ENCODE measurements at places on chromosomes 7 and 10.

DNA sequence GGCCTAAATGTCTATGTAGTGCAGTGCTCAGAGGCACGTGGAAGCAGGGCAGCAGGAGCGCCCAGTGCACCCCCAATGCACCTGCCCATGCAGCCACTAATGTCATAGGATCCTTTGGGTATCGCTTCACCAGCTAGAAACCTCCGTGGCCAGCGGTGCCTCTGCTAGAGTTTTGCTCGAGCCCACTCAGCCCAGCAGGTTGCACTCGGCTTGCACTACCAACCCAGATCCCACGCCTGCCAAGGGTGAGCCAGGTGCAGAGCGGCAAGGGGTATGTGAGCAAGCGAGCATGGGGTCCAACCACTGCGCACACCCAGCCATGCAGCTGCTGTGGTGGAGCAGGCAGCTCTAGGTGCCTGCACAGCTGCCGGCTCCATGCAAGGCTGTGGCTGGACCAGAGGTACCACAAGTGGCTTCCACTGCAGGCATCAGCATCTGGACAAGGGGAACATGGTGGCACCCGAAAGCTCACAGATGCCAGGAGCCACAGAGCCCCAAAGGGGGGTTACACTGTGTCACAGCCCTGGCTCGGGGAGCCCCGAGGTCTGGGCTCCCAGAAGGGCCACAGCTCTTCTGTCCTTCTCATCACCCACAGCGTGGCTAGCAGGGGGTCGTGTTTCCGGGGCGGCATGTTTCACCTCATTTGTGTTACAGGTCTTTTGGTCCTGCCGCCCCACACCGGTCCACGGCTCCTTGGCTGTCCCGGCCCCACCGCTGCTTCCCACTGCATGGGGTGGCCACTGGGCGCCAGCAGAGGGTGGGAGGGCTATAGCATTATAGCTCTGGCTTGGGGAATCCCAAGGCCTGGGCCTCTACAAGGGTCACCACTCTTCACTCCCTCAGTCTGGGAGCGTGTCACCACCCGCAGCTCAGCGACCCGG is 2.3 kb upstream of the NCAPG2 start:
- DNase-seq, result no peak

GRCh38 chr7:16080131-16080530 is 341.2 kb downstream of the CRPPA start:
- DNase-seq, result no peak

DNA sequence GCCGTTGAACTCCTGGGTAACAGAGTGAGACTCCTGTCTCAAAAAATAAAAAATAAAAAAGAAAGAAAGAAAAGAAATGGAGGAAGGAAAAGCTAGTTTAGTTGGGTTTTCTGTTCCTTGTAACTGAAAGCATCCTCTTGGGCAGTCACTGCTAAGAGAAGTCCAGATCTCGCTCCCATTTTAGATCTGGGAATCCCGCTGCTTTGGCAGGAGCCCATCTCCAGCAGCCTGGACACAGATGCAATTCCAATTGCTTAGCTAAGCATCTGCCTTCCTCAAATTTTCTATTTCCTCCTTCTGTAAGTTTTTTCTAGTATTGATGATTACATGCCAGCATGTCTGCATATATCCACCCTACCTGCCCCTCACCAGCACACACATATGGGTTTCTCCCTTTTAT is 54.1 kb downstream of the DENND2A start:
- no peak for DNase-seq

- DNase-seq, result no peak
Measured at GRCh38 chr7:78037603-78038002, 239.0 kb downstream of the PHTF2 start.

DNA sequence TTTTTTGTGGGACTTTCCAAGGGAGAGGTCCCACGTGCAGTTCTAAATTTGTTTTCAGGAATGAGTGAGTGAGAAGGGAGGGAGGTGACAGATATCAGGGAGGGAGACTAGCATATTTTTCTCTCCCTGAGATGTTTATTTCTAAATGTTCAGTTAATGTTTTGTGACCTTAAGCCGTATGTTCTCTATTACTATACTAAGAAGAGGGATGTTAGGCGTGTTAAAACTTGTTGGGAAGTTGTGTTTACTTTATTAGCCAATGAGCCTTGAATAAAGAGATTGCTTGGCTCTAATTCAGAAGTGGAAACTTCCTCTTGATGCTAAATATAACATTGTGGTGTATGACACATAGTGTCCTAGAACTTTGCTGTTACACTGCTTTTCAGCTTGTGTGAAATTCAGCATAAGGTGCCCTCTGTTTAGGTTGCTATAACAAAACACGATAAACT is 37.3 kb downstream of the DNAH11 start:
- no peak for DNase-seq

GRCh38 chr10:70809726-70810125 is 6.0 kb upstream of the SGPL1 start:
- no peak for DNase-seq

GRCh38 chr7:138195151-138195571 is 118.9 kb downstream of the AKR1D1 start:
- no peak for DNase-seq

- no peak for DNase-seq
Measured at GRCh38 chr7:151089893-151090730, 3.8 kb downstream of the AGAP3 start.

- no peak for DNase-seq
Measured at GRCh38 chr7:43308913-43309705, 196.7 kb downstream of the HECW1 start.

- no peak for DNase-seq
Measured at GRCh38 chr7:40922316-40922670, 780.6 kb downstream of the INHBA start.

DNA sequence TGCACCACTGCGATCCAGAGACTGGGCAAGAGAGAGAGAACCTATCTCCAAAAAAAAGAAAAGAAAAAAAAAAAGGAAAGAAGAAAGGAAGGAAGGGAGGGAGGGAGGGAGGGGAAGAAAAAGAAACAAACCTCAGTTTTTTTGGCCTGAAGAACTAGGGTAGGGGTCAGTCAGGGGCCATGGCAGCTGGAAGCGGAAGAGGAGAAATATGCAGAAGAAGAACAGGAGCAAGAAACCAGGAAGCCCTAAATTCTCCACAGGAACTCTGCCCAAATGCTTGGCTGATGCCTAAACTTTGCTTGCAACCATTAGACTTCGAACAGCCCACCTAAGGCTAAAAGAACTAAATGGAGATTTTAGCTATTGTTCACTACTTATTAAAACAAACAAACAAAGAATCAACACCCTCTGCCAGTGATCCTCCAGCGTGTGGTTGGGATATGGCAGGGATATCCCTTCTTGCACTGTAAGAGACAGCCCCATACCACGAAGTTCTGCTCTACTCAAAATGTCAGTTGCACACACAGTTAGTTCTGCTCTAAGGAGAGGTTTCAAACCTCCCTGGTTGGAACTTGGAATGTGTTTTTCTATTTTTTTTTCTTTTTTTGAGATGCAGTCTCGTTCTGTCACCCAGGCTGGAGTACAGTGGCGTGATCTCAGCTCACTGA is 139.5 kb downstream of the FAM107B start:
- no peak for DNase-seq

DNA sequence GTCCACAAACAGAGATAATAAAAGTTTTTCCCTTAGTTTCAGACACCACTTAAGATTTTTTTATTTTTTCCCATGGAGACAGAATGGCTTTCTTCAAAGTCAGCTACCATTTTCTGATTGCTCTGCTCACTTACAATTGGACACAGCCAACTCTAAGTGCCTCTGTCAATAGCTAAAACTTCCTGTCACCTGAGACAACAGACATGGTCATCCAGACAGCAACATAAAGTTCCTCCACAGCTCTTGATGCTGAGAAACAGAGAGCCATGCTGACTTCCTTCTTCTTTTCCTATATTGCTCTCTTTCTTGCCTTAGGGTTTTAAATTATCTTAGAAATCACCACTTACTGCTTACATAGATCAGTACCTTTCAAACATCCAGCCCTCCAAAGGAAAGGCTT is 12.0 kb downstream of the ZNF800 start:
- DNase-seq, result no peak

DNA sequence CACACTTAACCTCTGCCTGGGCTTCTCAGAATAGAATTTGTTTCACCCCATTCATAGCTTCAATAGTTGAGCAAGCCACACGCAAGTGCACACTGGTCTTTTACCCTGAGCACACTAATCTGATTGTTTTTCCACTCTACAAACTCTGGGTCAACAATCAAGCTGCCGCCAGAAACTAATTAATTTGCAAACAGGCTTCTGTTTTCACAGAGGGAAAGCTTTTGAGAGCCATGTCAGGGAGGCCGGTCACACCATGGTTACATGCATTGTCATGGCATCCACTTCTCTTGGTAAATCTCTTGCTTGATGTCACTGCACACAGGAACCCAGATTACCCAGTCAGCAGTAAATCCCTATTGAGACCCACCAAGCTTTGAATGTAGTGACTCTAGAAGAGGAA is 154.2 kb downstream of the SEMA3A start:
- DNase-seq, result no peak

GRCh38 chr7:94710256-94710655 is 54.3 kb upstream of the SGCE start:
- DNase-seq, result no peak

DNA sequence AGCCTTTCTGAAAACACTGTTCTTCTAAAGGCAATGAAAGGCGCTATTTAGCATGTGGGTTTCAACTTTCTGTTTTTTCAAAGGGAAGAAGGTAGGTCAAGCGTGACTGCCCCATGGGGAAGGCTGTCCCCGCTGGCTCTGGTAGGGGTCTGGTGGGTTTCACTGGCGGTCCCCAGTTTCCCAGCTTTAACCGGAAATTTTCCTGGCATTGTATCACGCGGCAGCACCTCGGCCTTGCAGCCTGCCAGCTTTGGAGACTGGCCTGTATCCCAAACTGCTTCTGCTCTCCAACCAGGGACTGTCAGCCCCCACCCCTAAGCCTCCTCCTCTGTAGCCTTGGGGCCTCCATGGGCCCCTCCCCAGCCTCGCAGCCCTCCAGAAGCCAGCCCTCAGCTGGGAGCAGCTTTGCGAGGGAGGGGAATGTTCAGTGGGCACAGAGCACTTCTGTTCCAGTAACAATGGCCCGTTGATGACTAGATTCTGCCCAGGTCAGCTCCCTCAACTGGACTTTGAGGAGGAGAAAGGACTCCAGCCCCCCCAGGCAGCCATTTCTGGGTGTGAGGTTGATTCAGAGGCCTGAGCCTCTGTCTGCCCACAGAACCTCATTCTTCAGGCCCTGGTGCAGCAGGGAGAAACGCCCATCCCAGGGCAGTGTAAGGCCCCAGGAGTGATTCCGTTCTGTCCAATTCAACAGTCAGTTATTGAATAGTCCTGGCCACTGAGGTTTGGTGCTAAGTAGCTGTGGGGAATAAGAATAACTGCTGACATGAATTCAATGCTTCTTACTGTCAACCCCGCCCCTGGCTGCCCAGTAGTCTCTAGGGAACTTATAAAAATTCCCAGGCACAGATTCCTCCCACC is 17.1 kb downstream of the CHST3 start:
- no peak for DNase-seq

GRCh38 chr10:79293841-79294581 is 53.3 kb upstream of the PPIF start:
- no peak for DNase-seq

GRCh38 chr7:124857672-124858235 is 71.9 kb downstream of the POT1 start:
- no peak for DNase-seq

DNA sequence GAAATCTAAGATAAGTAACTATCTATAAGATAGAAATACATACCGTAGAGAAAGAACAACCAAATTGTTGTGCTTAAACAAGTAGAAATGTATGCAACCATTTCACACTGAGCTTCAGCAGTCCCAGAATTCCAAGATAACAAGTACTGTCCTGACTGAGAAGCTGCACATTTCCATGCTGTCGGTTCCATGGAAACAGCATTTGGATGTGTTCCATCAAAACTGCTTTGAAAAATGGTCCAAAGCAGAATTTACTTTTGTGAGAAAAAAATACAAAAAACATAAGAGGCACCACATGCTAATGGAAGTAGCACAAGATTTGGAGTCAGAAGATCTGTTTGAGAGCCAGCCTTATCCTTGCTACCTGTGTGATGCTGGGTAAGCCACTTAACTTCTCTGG is 92.6 kb downstream of the MTERF1 start:
- DNase-seq, result no peak

DNA sequence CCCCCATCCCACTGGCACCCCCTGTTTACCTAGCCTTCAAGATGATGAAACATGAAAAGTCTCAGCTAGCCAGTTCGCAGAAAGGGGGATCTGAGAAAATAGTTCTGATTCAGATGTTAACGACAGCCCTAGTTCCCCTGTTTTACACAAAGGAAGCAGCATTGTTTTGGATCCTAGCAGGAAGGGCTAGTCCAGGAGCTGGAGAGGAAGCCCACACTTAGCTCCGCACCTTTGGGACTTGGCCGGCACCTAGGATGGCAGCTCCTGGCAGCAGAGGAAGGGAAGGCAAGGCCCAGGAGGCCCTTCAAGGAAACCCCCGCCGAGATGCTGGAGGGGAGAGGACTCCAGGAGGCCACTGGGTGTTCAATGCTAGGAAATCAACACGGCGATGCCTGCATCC is 29.0 kb upstream of the MGMT start:
- no peak for DNase-seq

DNA sequence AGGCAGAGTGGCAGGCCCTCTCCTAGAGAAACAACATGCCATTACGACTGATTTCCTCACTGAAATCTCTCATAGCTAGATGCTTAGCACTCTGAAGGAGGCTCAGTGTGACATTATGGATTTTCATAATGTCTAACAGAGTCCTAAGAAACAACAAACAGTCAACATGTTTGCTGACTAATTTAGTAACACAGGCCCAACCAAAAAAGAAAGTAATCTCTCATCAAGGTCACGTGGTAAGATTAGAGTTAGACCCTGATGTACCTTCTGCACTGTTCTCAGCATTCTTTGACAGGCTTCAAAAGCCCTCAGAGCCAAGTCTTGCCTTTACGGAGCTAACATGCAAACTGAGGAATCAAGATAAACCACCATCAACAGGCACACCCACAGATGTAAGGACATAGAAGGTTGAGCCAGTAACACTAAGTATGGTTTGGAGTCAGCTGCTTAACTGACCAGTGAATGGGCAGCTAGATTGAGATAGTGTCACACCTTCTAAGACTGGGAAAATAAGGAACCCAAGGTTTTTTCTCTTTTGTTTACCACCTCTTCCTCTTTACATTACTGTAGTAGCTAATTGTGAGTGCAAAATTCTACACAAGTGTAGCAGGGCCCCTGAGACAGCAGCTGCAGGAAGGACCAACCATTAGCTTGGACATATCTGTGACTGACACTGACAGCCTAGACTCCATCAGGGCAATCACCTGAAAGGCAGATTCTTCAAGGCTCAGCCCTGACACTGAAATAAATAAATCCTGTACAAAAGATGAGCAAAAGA is 15.3 kb upstream of the KCNIP2 start:
- DNase-seq, result no peak

DNA sequence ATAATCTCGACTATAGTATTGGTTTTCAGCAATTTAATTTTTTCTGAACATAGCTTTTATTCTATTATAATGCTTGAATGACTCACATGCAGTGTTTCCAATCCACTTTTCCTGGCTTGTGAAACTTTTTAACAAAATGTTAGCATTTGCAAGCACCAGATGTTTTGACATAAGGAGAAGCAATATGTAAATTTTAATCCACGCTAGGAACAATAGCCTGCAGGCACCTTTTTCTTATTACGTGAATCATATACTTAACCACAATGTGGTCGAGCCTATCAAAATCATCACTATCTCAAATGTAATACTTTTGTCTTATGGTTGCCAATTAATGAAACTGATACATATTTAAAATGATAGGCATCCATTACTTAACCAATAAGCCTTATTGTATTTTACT is 97.1 kb downstream of the TFEC start:
- DNase-seq, result no peak
